ENCODE measurements at places on chromosomes 16 and 17.

DNA sequence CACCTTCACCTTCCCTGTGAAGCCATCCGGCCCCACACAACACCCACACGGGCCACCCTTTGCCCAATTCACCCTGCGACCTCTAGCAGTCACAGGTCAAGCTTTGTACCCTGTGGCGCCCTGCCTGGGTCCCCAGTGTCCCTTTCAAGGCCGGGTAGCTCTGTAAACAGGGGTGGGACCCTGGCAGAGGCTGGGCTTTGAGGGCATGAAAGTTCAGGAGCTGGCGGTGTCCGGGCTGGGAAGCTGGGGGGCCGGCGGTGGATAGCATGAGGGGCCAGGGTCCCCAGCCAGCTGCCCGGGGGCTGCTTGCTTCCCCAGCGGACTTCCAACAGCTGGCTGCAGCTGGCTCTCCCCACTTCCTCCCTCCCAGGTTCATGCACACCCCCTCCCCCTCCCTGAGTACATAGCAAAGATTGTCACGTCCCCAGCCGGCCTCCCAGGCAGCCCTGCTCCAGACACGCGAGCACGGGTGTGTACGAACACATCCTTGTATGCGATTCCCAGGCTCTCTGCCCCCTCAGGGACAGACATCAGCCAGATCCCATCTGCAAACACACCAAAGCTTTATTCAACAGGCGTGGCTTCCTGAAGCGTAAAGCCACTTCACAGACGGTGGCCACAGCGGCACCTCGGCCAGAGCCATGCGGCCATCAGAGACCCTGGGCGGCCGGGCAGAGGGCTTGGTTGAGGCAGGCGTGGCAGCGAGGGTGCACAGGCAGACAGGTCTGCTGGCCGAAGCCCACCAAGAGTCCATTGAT is 8.2 kb downstream of the NTHL1 start:
- DNase-seq = no peak

DNA sequence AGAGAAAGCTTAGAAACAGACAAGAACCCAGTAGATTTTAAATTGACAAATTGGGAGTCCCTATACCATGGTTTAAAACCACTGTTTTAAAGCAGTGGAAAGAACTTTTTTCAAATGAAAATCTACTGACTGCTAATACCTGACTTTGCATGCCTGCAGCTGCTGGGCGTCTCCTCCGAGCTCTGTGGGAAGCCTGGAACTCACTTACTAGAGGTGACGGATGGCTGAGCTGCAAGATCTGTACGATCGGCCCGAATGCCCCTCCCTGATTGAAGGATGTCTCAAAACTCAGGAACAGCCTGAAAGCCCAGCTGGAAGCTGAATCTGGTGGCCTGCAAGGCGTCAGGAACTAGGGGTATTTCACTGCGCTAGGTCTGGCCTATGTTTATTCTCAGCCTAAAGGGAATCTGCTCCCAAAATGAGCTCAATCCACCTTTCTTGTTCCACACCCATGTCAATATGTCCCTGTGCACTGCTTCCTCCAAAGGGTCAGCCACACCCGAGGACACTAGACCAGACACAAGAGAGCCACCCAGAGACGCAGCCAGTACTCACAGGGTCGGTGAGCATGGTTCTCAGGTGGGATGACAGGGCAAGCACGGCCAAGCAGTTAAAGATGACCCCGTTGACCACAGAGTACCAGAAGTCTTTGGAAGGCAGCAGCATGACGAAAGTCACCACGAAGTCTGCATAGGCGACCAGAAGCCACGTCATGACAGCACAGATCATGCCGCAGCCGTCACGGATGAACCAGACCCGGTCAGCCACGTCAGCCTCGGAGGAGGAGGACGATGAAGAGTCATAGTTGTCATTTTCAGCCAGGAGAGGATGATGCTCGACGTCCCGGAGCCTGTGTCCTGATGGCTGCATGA is 21.4 kb downstream of the ZDHHC7 start:
- DNase-seq = no peak

DNA sequence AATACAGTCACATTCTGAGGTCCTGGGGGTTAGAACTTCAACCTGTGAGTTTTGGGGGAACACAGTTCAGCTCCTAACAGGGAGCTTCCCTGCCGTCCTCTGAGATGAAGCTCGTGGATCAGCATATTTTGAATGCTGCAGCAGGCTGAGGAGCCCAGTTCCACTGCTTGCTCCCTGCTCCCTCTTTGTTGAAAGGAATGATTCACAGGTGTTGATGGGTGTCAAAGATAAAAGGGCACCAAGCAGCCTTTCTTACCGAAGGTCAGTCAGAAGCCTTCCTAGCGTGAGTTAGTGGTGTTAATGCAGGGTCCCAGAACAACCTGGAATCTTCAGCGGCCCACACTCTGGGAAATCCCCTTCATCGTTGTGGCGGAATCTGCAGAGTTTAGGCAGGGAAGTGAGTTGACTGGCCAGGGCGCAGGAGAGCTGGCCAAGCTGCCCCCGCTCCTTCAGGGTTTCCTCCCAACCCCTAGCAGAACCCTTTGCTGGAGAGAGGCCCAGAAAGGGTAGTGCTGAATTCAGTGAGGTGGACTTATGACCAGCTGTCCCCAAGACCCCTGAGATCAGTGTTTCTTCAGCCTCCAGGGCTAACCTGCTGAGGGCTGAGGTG is 114.8 kb downstream of the GNAO1 start:
- DNase-seq = no peak

DNA sequence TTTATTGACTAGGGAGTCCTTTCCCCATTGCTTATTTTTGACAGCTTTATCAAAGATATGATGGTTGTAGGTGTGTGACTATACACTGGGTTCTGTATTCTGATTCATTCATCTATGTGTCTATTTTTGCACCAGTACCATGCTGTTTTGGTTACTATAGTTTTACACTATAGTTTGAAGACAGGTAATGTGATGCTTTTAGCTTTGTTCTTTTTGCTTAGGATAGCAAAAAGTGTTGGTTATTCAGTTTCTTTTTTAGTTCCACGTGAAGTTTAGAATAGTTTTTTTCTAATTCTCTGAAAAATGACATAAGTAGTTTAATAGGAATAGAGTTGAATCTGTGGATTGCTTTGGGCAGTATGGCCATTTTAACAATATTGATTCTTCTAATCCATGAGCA is 50.1 kb downstream of the NACA2 start:
- DNase-seq = no peak

DNA sequence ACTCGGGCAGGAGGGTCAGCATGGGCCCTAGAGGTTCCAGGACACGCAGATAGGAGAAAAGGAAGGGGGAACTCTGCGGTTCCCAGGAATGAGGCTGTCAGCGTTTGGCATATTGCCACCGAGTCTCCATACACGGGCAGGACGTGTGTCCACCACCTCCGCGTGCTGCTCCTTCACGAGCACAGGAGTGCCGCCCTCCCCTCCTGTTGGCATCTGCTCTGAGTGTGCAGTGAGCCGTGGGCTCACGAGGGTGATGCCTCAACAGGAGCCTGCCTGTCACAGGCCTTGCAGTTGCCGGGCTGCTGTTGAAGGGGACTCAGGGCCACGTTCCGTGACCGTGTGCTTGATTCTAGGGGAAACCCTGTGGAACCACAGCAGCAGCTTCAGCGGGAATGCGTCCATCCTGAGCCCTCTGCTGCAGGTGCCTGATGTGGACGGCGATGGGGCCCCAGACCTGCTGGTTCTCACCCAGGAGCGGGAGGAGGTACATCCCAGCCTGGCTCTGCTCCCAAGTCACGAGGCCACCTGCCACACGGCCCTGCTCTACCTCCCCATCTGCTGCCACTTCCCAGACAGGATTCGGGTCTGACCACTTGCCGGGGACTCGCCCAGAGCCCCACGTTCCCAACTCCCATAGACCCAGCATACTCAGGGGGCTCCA is 14.6 kb downstream of the RGS11 start:
- DNase-seq = no peak

GRCh38 chr16:86631444-86631843 is 53.1 kb downstream of the FOXL1 start:
- DNase-seq = no peak

GRCh38 chr16:9077091-9077809 is 14.2 kb upstream of the HAPSTR1 start:
- no peak for DNase-seq

GRCh38 chr17:72862276-72862999 is 230.1 kb downstream of the SLC39A11 start:
- no peak for DNase-seq

DNA sequence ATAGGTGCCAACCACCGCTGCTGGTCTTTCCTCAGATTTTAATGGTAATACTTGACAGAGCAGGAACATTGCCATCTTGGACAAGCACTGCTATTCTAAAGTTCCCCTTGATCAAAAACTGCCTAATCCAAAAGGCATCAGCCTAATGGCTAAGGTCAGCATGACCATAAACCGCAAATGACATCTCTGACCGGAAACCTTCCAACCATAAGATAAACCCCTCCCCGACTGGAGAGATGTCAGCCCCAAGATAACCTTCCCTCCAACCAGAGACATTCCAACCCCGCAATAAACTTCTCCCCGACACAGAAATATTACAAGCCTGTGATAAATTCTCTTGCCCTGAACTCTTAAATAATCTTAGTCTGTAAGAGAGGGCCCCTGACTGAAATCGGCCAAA is 7.4 kb upstream of the DHX40 start:
- DNase-seq = no peak

- DNase-seq = no peak
Measured at GRCh38 chr17:82600731-82601446, 47.4 kb downstream of the WDR45B start.

GRCh38 chr16:27689711-27690110 is 139.8 kb downstream of the KATNIP start:
- DNase-seq = no peak

DNA sequence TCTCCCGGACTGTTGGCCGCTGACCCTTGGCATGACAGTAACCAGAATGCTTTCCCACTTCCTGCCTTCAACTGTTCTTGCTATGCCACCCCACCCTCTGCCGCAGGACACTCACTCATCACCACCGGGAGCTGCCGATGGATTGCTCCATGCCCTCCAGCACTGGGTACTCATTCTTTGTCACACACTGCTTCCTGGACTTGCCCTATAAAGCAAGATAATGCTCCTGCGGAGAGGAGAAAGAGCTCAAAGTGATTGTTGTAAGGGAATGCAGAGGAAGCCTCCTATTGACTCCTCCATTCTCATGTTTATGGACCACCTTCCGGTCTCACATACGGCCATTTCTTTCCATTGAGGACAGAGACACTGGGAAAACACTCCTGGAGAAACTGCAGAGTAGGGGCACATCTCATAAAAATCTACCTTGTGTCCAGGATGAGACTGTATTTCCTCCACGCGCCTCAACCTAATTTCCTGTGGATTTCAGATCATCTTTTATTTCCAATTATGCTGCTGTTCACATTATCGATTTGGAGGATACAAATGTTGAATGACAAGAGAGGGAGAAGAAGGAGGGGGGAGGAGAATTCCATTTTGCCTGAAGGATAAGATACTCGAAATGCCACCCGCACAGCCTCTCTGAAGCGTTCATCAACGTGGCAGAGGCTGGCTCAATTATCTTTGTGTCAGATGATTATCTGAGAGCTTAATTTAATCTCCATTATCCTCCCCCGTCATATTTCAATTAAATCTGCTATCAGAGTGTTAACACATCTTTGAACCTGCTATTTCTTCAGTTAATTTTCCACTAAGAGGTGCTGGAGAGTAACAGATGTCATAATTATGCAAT is 486.1 kb upstream of the SALL1 start:
- no peak for DNase-seq

GRCh38 chr16:66610111-66610820 is 5.8 kb downstream of the CMTM3 start:
- DNase-seq = no peak

- DNase-seq = peak; percentile 89
Measured at GRCh38 chr16:83956336-83957289, 3.6 kb downstream of the OSGIN1 start.

GRCh38 chr17:43753493-43754129 is 5.0 kb downstream of the SOST start:
- DNase-seq = no peak

DNA sequence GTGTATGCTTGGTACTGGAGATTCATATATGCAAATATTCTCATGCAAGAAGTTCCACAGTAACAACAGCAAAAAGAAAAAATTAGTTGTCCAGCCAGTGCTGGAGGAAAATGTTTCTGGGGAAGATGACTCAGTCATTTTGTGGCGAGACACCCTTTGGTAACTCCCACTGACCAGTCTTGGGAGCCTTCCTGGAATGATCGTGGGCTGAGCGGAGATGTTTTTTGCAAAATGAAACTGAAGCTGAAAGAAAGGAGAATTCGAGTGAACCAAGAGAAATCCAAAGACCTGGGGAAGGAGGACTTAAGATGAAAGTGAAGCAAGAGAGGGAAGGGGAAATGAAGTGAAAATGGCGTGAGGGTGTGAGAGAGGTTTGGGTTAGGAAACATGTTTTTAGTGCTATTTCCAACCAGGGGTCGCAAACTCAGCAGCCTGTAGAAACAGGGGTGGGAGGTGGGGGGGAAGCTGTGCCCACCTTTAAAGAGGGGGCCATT is 5.2 kb downstream of the ITPRIPL2 start:
- DNase-seq = no peak

- DNase-seq = no peak
Measured at GRCh38 chr17:17309356-17309755, 6.2 kb downstream of the NT5M start.

- no peak for DNase-seq
Measured at GRCh38 chr17:2837147-2837561, 40.9 kb downstream of the RAP1GAP2 start.

- peak; percentile 57 for DNase-seq
Measured at GRCh38 chr17:28712032-28712704, 480 bp upstream of the PROCA1 start.

- DNase-seq = no peak
Measured at GRCh38 chr17:19347323-19348080, 15.0 kb downstream of the B9D1 start.

- no peak for DNase-seq
Measured at GRCh38 chr16:78570399-78571141, 471.1 kb downstream of the WWOX start.

GRCh38 chr16:69934044-69934443 is 17.1 kb upstream of the CLEC18A start:
- DNase-seq = no peak

DNA sequence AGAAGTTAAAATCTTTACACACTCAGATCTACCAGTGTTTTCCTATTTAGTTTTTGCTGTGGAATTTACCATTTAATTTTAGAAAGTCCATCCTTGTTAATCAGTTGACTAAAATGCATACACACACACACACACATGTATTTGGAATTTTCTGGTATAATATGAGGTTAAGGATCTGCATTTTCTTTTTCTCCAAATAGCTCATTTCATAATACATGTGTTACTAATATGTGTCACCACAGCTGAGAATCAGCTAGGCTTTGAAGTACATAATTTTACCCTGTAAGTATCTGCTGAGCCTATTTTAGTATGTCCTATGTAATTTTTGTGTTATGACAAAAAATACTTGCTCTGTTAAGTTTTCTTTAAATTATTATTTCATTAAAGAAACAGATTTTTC is 143.2 kb downstream of the PHKB start:
- DNase-seq = no peak
